ENCODE measurements at places on chromosomes 3 and 15.

- H3K4me3 ChIP-seq, result no peak overlapping the region
- no peaks in the 10 kb centered on the region for H3K36me3 ChIP-seq
- no peak overlapping the region for H3K27ac ChIP-seq
- no peaks in the 10 kb centered on the region for H3K4me1 ChIP-seq
- H3K27me3 ChIP-seq, result peaks cover 7% of the 10 kb centered on the region
Observed at GRCh38 chr3:120264963-120265362, 20.1 kb downstream of the GPR156 start.

DNA sequence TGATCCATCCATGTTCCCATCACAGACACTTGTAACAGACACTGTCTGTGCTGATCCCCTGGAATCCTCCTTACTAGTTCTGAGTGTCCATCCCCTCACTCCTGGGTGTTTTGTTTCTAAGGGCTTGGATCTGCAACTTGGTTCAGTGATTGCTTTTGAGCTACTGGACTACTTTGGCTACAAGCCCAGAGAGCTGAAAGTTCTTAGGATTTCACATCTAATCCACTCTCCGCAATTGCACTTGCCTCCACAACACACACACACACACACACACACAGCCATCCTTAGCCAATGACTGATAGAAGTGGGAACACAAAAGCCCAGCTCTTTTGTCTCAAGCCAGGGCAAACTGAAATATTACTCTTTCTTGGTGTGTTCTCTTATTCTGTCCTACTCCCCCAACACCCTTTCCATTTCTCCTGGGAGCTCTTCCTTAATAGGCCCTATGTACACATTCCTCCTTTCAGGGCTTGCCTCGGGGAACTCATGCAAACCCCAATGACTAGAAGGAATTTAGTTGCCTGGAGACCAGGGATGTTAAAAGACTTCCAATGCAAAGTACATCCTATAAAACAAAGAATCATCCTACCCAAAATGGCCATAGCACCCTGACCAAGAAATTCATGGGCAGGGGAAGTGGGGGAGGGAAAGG is 206.1 kb upstream of the UBE2E2 start:
- DNase-seq, result no peak
- H3K36me3 ChIP-seq, result no peaks in the 10 kb centered on the region
- no peaks in the 10 kb centered on the region for H3K27me3 ChIP-seq
- H3K27ac ChIP-seq, result no peak overlapping the region

DNA sequence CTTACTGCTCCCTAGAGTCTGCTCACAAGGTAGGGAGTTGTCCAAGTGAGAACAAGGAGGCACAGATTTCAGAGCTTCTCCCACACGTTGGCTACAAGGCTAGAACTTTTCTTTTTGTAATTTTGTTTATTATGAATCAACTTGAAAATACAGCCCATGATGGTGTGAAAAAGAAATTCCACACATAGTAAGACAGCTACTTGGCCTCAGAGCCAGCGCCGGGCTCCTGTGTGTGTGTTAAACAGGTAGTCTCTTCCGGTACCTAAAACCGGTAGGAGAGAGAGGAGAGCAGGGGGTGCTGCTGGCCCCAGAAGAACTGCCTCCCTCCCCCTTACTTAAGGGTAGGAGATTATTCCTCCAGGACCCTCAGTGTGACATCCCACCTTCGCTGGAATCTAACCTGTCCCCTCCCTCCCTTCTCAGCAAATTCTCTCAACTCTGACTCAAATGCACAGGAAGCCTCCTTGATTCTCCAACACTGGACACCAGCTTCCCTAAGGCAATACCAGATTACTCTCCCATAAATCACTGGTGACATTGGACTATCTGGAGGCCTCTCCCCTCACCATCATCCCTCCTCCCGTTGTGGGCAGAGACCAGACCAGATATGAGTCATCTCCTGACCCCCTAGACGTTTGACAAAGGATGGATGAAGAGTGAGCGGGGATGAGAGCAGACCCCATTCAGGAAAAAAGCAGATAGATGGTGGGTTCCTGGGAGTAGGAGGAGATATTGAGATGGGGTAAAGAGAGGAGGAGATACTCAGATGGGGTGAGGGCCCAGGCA is 4.5 kb upstream of the IP6K1 start:
- DNase-seq, result no peak
- H3K4me1 ChIP-seq, result peaks cover 15% of the 10 kb centered on the region
- H3K27ac ChIP-seq, result no peak overlapping the region
- peaks cover 8% of the 10 kb centered on the region for H3K27me3 ChIP-seq
- no peaks in the 10 kb centered on the region for H3K36me3 ChIP-seq

DNA sequence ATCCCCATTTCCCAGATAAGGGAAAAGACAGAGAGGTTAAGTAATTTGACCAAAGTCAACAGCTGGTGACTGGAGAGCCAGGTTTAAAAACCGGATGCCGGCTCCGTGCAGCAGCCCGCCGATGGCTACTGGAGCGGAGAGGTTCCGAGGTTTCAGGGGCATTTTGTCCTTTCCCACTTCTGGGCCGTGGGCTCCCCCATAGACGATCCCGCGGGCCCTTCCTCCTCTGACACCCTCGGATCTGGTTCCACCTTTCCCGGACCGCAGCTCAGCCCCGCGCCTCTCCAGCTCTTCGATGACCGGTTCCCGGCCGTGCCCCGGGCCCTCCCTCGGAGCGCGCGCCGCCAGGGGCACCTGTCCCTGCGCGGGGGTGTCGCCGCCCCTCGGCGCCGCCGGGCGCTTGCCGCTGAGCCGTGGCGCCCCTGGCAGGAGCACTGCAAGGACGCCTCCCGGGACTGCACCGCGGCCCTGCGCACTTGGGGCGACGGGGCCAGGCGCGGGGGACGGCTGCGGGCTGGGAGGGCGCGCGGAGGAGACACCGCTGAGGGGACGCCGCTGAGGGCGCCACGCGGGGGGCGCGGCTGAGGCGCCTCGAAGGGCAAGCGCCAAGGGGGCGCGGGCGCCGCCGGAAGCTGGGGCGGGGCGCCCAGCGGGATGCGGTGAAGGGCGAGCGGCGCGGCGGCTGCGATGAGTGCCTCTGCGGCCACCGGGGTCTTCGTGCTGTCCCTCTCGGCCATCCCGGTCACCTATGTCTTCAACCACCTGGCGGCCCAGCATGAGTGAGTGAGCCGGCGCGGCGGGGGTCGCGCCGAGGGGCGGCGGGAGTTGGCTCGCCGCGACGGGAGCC is at the start of gene TM6SF1:
Gene TM6SF1 (plus strand): TSS at position 652 of the 847 bp plus-strand sequence. CDS start 36 bp downstream, at position 688.
- H3K4me3 ChIP-seq, result peak within 1 kb of the TSS; percentile 94
- DNase-seq, result peak; percentile 23
- peaks cover 15% of the 10 kb centered on the region for H3K27me3 ChIP-seq
- H3K4me1 ChIP-seq, result peaks cover 41% of the 10 kb centered on the region

- H3K36me3 ChIP-seq, result no peaks in the 10 kb centered on the region
Observed at GRCh38 chr15:73683777-73684580, at the start of gene CD276. CD276 (plus strand) TSS chr15:73684383; CDS start chr15:73699640, 15,257 bp downstream.

- no peaks in the 10 kb centered on the region for H3K36me3 ChIP-seq
- H3K4me1 ChIP-seq, result peaks cover 18% of the 10 kb centered on the region
- no peak overlapping the region for H3K4me3 ChIP-seq
- H3K27ac ChIP-seq, result no peak overlapping the region
Observed at GRCh38 chr3:129595544-129596193, 10.8 kb downstream of the PLXND1 start.

DNA sequence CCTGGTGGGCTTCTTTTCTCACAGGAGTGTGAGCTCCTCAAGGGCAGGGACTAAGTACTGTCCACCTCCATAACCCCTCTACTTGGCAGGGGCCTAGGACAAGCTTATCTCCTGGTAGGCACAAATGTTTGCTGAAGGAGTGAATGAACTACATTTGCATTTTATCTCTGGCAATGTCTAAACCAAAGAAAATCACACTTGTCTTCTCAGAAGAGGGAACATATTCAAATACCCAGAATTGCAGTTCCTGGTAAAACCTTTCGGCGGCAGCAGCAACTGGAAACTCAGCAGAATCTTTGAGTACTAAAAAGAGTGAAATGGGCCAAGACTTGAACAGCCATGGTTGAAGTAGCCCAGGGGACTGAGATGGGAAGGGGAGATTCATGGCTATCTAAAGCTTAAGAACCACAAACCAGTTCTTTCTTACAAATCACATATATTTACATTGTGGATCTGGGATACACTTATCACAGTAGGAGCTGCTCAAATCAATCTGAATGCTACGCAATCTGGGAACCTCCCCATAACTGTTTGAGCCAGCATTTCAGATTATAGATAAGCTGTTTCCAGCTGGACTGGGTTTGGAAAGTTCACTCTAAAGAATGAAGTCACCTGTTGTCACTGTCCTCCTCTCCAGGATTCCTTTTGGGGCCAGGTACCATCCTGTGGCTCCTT is 18.7 kb upstream of the PTPN9 start:
- H3K36me3 ChIP-seq, result peaks cover 30% of the 10 kb centered on the region
- no peaks in the 10 kb centered on the region for H3K27me3 ChIP-seq
- peak overlapping the region; percentile 89 for H3K27ac ChIP-seq
- H3K4me1 ChIP-seq, result peaks cover 36% of the 10 kb centered on the region
- DNase-seq, result peak; percentile 40
- peak overlapping the region; percentile 71 for H3K4me3 ChIP-seq

GRCh38 chr3:125179143-125179883 is 33.2 kb downstream of the SLC12A8 start:
- H3K4me1 ChIP-seq, result peaks cover 7% of the 10 kb centered on the region
- H3K4me3 ChIP-seq, result no peak overlapping the region
- H3K36me3 ChIP-seq, result no peaks in the 10 kb centered on the region
- no peak overlapping the region for H3K27ac ChIP-seq
- DNase-seq, result no peak

DNA sequence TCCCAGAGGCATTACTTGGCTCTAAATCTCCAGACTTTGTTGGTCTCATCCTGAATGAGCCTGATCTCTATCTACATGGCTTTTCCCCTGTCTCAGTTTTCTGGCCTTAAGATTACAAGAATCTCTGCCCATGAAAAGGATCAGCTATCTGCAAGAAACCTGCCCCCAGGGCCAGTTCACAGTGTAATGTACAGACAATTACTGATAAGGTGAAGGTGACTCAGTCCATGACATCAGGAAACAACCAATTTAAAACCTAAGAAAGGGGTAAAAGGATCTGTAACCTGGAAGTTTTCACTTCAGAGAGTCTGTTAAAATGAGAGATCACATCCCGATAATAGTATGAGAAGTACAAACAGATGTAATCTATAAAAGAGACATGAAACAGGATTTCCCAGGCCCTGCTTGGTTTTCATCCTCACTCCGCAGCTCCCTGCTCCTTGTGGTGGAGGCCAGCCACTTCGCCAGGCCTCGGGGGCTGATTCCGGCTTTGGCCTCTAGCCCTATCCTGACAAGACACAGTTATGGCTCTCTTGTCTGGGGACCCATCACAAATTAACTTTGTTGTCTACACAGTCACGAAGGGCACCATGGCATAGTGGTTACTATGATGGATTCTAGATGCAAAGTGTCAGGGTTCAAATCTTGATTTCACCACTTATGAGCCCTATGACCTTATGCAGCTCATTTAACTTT is 136.9 kb downstream of the THSD4 start:
- no peak overlapping the region for H3K27ac ChIP-seq
- no peak overlapping the region for H3K4me3 ChIP-seq
- no peak for DNase-seq
- no peaks in the 10 kb centered on the region for H3K36me3 ChIP-seq
- peaks cover 2% of the 10 kb centered on the region for H3K27me3 ChIP-seq

- H3K4me1 ChIP-seq, result no peaks in the 10 kb centered on the region
- H3K36me3 ChIP-seq, result no peaks in the 10 kb centered on the region
- no peak overlapping the region for H3K27ac ChIP-seq
- DNase-seq, result no peak
- no peaks in the 10 kb centered on the region for H3K27me3 ChIP-seq
- H3K4me3 ChIP-seq, result no peak overlapping the region
Observed at GRCh38 chr3:20974396-20974795, 776.6 kb downstream of the ZNF385D start.

DNA sequence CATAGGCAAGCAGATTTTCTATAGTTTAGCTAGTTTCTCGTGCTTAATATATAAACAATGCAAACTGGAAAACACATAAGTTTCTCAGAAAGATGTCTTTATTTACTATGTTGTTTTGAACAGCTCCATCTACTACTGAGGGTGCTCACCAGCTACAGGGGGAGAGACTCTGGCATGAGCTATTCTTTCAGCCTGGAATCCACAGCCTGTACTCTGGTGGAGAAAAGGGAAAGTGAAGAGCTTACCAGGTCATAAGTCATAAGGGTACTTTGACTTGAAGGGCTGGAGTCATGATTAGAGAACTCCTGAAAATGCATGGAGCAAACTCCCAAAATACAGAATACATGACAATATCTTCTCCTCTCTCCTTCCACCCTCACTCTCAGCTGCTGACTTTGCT is 4.4 kb upstream of the AVEN start:
- H3K27ac ChIP-seq, result no peak overlapping the region
- H3K4me3 ChIP-seq, result no peak overlapping the region
- no peaks in the 10 kb centered on the region for H3K36me3 ChIP-seq
- H3K4me1 ChIP-seq, result peaks cover 25% of the 10 kb centered on the region

- no peaks in the 10 kb centered on the region for H3K27me3 ChIP-seq
- DNase-seq, result no peak
- H3K4me1 ChIP-seq, result no peaks in the 10 kb centered on the region
Observed at GRCh38 chr3:125479091-125479490, 40.9 kb downstream of the SNX4 start.

- peak within 1 kb of the TSS; percentile 72 for H3K4me3 ChIP-seq
- no peaks in the 10 kb centered on the region for H3K4me1 ChIP-seq
- H3K36me3 ChIP-seq, result no peaks in the 10 kb centered on the region
Observed at GRCh38 chr3:133895208-133896001, at the start of gene RAB6B. RAB6B (minus strand) TSS chr3:133895882; CDS start chr3:133895466, 416 bp downstream.

- H3K27ac ChIP-seq, result no peak overlapping the region
- DNase-seq, result no peak
- no peak overlapping the region for H3K4me3 ChIP-seq
Observed at GRCh38 chr15:79700951-79701480, 195.8 kb downstream of the MTHFS start.

DNA sequence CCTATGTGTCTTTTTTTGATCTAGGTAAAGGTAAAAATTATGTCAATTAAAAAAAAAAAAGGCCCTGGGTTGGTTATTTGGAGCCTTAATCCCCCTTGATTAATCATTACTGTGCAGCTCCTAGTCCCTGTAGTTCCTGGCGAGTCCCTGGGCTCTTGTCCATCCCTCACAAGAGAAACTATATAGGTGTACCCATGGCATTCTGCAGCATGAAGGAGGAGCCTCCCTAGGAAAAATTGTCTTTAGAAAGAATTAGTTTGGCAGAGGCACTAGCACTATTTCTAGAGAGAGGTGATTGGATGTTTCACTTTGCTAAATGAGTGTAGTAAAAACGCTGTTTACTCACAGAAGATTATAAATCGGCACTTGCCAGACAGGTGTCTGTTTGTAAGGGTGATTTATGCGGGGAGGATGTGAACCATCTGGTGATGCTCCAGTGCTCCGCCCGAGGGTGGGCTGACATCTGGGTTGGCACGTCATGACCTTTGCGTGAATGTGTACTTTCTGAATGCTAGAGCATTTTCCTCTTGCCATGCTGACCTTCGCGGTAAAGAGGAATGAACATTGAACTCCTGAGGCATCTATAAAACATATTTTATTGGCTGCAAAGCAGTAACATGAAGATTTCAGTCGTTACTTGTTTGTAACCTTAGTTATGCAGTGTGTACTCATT is 12.6 kb downstream of the PLCL2 start:
- peak overlapping the region; percentile 11 for H3K4me3 ChIP-seq
- H3K27ac ChIP-seq, result peak overlapping the region; percentile 9
- H3K36me3 ChIP-seq, result peaks cover 5% of the 10 kb centered on the region
- peaks cover 71% of the 10 kb centered on the region for H3K4me1 ChIP-seq
- DNase-seq, result no peak
- no peaks in the 10 kb centered on the region for H3K27me3 ChIP-seq
